ENCODE measurements at places on chromosomes 2 and 18.

DNA sequence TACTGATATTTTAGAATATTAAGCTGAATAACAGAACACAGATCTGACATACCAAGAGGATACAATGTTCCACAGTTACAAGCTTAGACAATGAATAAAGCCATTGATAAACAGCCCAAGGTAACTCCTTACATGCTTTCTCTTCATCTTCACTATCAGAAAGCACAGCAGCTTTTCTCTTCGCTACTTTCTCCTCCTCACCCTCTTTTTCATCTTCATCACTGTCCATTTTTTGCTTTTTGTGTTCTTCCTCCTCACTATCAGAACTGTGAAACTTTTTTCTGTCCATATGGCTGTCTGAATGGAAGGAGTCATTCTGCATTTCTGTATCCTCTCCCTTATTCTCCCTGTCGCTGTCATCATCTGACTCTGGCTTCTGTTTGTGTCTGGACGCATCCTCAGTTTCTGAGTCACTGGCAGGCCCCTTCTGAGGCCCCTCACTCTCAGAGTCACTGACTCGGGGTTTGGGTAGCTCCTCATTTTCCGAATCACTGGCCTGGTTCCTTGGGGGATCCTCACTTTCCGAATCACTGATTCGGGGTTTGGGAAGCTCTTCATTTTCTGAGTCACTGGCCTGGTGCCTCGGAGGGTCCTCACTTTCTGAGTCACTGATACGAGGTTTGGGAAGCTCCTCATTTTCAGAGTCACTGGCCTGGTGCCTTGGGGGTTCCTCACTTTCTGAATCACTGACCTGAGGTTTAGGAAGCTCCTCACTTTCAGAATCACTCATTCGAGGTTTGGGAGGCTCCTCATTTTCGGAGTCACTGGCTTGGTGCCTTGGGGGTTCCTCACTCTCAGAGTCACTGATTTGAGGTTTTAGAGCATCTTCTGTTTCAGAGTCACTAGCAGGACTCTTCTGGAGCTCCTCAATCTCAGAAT is 21.5 kb downstream of the IWS1 start:
- DNase-seq, result no peak

- no peak for DNase-seq
Observed at GRCh38 chr2:95284886-95285541, 10.8 kb downstream of the PROM2 start.

DNA sequence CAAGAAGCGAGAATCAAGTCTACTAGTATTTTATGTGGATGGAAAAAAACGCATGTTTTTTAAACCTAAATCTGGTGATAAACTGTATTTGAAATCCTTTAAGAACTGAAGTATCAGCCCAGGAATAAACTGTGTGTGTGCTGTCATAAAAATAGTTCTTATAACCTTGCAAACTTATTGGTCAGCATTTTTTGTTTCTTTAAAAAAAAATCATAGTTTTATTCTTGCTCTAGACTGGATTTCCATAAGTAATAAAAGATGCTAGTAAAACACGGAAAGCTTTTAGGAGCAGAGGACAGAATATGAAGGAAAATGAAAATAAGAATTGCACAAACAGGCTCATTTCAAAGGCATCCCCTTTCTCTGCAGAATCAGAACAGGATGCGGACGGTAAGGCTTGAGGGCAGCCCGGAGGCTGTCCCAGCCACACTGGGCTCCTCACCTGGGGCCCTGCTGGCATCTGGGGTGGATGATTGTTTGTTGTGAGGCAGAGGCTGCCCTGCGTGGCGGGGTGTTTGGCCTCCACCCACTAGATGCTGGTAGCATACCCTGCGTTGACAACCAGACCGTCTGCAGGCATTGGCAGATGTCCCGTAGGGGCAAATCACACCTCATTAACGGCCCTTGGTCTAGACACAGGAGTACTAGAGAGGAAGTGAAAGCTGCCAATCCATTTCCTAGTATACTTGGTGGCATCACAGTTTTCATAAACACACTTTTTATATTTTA is 52.5 kb downstream of the MBP start:
- DNase-seq, result no peak

DNA sequence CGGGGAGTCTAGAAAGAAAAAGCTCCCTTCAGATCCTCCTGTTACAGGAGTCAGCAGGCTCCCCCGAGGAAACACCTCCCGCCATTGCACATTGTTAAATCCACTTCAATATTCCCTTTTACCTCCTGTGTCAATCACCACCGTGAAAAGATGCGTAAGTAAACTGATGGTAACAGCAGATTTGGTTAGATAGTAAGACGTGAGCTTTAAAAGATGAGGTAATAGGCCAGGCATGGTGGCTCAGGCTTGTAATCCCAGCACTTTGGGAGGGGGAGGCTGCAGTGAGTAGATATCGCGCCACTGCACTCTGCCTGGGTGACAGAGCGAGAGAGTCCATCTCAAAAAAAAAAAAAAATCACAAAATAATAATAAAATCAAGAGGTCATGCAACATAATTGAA is 15.2 kb upstream of the NCL start:
- no peak for DNase-seq

DNA sequence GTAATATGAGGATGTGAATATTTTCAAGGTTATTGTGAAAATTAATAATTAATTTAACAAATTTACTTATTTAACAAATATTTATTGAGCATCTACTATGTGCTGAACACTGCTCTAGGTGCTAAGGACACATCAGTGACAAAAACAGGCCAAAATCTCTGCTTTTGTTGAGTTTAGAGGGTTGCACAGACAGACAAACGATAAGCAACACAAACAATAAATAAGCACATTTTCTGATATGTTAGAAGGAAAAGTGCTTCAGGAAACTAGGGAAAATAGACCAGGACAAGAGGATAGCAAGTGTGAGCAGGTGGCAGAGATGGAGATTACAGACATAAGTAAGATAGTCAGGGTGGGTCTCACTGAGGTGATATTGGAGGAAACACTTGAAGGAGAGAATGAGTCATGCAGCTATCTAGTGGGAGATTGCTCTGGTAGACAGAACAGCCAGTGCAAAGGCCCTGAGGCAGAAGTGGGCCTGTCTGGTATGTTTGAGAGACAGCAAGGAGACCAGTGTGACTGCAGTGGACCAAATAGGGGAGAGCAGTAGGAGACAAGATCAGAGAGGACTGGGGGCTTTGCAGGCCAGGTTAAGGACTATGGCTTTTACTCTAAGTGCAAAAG is 38.3 kb downstream of the SFXN5 start:
- DNase-seq, result no peak

GRCh38 chr18:39870591-39870990 is 2084.4 kb upstream of the PIK3C3 start:
- DNase-seq, result no peak

DNA sequence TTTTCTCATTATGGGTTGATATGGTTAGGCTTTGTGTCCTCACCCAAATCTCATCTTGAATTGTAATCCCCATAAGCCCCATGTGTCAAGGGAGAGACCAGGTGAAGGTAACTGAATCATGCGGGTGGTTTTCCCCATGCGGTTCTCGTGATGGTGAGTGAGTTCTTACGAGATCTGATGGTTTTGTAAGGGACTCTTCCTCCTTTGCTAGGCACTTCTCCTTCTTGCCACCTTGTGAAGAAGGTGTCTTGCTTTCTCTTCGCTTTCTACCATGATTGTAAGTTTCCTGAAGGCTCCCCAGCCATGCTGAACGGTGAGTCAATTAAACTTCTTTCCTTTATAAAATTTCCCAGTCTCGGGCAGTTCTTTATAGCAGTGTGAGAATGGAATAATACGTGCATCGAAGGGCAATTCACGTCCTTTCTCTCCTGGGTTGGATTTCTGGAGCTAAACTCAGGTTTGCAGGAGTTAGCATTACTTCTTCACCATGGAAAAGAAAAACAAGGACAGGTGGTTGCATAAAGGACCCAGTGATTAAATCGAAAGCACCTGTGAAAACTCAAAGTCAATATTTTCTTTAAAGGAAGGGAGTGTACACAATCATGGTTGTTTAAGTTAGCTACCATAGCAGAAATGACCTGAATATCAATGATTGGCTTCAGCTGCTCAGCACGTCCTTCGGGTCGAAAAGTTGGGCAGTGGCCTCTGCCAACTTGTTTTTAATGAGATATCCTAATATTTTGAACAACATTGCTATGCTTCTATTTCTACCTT is 54.1 kb downstream of the CDC42EP3 start:
- DNase-seq, result no peak

GRCh38 chr18:59705145-59705544 is 7.9 kb upstream of the CCBE1 start:
- DNase-seq, result no peak

GRCh38 chr2:239145601-239146000 is 255.2 kb downstream of the HDAC4 start:
- DNase-seq, result no peak

DNA sequence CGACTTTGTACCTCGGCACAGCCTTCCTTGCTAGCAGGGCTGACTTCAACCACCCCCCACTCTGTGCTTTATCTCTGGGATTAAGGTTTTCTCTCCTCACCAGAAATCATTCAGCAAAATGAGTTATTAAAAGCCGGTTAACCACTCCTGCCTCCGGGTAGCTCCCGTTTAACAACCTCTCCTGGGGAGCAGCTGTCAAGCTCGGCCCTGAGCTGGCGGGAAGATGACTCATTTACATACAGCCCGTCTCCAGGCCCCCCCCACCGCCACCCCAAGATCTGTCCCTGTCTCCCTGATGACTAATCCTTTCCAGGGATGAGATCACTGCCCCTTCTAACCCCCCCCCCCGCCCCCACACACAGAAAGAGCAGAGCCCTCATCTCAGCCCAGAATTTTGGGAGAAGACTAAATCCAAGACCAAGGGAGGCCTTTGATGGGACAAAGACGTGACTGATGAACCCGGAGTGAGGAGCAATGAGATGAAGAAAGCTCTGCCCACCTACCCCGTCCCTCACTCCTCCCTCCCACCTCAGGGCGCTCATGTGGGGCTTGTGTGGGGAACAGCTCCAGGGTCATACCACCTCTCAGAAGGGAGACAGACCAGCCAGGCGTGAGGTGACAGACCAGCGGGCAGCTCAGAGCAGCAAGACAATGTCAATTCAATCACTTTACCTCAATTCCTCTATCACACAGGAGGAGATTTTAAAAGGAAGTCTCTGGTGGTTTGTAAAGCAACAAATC is 131.4 kb downstream of the MSH2 start:
- no peak for DNase-seq

GRCh38 chr2:170739507-170740046 is 24.4 kb downstream of the SP5 start:
- no peak for DNase-seq

DNA sequence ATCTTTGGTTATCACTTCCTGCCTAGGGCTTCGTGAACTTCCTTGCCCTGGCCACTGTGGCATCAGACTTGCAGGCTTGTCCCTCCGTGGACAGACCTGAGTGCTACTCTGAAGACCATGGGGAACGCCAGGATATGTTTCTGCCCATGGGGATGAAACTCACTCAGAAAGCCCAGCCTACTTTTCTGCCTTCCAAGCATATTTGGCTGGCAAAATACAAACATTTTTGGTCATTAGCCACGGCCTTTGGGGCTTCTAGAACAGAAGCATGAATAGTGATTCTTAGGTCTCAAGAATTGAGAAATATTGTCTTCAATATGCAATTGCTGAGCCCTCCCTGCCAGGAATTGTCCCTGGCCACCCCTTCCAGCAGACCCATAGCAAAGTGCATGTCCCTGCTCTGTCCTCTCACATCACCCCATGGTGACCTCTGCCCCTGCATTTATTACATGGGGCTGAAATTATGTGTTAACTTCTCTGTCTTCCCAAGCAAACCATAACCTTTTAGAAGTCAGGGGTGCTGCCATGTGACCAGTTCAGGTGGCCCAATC is 152.4 kb downstream of the OSR1 start:
- DNase-seq, result no peak

DNA sequence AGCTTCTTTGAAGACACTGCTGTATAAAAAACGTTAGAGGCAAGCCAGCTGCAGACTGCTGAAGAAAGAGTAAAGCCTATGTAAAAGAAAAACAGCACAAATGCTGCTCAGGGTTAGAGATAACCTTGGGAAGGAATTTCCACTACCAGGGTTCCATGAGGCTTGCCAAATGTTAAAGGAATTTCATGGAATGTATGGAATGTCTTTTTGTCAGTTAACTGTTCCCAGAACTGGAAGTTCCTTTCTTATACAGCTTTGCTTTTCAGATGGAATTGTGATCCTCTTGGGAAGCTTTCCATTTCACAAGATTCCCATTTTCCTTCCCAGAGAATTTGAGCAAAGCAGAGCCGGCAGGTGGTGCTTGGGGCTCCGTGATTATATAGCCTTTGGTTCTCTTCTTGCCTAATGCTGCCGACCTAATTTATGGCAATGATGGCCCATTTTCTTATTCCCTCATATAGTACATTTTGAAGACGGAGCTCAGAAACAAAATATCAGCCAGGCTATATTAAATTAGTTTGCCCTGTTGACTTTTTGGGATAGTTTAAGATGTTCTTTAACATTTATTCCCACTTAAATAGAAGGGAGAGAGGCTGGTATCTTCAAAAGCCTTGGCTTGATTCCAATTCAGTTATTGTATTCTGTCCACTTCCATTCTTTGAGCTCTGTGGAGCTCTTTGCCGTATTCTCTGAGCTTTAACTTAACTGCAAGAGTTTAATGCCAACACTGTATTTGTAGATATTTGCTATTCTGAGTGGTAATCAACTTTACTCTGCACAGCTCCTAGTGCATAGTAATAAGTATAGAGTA is 162.3 kb downstream of the PHLPP1 start:
- DNase-seq, result no peak

- DNase-seq, result peak; percentile 3
Observed at GRCh38 chr2:82790206-82791021, 1668.7 kb downstream of the SUCLG1 start.

- no peak for DNase-seq
Observed at GRCh38 chr2:223101340-223102039, 49.5 kb downstream of the KCNE4 start.

- DNase-seq, result no peak
Observed at GRCh38 chr2:65019675-65020195, 30.5 kb downstream of the SLC1A4 start.

DNA sequence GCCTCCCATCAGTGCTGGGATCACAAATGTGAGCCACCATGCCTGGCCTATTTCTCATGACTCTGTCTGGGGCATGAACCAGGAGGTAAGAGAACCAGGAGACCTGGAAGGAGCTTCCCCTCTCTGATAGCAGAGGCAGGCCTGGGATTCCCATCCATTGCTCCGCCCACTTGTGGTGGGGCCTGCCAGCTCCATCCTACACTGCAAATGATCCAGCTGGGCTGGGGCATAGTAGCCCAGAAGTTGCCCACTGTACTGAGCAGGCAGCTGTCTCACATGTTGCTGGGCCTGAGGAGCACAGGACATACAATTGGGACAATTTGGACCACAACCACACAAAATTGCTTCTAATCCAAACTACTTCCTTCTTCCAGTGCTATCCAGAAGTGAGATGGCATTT is 91.0 kb downstream of the MARCHF4 start:
- DNase-seq, result no peak

- DNase-seq, result no peak
Observed at GRCh38 chr2:221420245-221420644, 151.9 kb downstream of the EPHA4 start.

GRCh38 chr18:30970196-30970816 is 72.2 kb downstream of the DSC3 start:
- DNase-seq, result no peak

- no peak for DNase-seq
Observed at GRCh38 chr2:229438430-229439159, 167.5 kb upstream of the PID1 start.

- DNase-seq, result no peak
Observed at GRCh38 chr2:179538406-179539123, 273.9 kb upstream of the SESTD1 start.

- no peak for DNase-seq
Observed at GRCh38 chr18:2909431-2910140, 62.8 kb downstream of the EMILIN2 start.
